ENCODE measurements at places on chromosomes 6 and 20.

DNA sequence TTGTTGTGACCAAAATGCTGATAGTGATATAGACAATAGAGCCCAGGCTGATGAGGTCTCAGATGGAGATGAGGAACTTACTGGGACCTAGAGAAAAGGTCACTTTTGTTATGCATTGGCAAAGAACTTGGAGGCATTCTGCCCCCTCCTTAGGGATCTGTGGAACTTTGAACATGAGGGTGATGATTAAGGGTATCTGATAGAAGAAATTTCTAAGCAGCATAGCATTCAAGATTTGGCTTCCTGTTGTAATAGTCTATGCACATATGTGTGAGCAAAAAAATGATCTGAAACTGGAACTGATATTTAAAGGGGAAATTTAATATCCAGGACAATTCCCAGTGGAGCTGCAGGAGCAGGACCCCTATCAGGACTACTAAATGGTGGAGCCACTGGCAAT lies 17.1 kb downstream of the HLA-A start:
- no peak for DNase-seq

DNA sequence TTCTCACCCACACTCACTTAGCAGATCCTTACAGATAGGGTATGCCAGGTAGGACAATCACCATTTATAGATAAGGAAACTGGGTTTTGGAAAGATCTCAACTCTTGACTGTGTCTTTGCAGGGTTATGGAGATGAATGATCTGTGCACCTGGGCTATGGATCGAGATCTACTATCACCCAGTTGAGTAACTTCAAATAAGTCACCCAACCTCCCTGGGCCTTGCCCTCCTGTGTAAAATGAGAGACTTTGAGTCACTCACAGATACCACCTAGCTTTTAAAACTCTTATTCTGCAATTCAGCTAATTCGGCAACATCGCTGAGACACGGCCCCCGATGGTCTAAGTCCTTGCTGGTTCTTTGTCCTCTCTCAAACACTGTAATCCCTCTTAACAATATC lies 53.5 kb downstream of the HIVEP2 start:
- DNase-seq = no peak

- no peak for DNase-seq
Measured at GRCh38 chr6:38720295-38720694, 5.2 kb downstream of the DNAH8 start.

DNA sequence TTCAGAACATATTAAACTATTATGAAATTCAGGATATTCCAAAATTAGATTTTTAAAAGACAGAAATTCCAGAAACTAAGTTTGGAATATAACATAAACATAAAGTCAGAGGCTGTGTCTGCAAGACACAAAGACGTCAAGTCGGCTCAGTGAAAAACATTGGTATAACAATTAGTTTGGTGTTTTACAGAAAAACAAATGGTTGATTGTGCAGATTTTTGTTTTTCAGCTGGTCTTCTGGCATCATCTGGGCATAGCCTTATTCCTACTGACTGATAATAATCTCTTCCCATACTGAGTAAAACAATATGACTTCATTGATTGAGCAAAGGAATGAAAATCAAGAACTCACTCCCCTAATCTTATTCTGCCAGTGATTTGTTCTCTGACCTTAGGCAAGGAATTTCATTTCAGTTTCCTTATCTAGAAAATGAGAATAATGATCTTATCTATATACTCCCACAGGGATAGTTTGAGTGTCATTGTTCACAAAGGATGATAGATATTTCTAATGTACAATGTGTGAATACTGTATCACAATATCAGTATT lies 84.3 kb downstream of the FRK start:
- DNase-seq = no peak

DNA sequence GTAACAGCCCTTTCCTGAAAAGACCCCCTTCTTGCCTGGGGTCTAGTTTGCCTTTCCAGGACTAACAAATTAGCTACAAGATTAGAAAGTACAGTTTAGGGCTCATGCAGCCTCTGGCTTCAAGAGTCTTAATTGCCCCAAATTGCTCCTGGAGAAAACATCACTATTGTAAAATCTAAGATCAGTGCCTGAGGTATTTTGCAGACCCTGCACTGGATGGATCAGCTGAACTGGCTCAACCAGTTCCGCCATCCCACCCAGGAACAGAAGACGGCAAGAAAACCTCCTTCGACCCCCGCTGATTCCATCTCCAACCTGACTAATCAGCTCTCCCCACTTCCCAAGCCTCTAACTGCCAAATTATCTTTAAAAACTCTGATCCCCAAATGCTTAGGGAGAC lies 236.5 kb upstream of the KCNG1 start:
- DNase-seq = no peak

GRCh38 chr20:10276878-10277580 lies 58.4 kb downstream of the SNAP25 start:
- DNase-seq = no peak
